ENCODE measurements at places on chromosomes 3 and 15. TPM values are rescaled to one million over a fixed set of nuclear protein-coding genes. Genes with fewer than 3 reads are reported as not detected.

Gene ALDH1L1
- total RNA-seq = 0.46 TPM

Gene APBA2
- 0.26 TPM for total RNA-seq

Gene PATL2
- 10.7 TPM for total RNA-seq

DNA sequence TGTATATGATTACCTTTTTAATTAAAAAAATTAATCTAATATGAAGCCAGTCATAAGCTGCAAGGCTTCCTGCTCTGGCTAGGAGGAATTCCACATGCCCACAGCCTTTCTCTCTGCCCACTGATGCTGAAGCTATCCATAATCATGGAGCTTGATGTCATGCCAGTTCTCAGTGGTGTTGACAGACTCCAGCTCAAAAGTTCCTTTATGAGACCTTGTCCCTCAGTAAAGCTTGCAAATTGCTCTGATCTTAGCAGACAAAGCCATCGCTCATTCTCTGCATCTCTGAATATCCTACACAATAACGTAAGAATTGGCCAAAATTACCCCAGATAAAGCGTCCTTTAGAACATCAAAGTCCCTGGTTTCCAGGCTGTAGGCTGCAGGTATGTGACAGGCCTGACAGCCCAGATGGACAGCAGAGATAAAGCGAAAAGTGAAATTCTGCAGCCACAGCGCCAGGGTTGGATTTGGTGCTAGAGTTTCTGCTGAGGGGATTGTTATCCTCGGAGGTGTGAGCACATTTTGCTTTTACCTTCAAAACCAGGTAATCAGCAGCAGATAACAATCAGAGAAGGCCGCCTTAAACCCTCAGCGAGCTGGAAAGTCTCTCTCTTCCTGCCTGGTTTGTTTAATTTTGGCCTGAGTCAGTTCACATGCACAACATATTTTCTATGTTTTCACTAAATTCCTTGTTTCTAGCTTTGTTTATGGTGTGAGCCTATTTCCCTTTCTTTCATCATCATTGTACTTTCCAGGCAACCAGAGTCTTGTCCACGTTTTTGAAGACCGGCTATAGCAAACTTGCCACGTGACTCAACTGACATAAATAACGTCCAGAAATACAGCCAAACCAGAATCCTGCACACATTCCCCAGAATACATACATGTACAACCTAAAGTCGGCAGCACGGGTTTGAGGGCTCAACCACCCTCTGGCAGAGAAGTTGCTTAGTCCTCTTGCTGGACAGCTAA, 36.6 kb upstream of the ALDH1A3 start:
- no peak for DNase-seq

DNA sequence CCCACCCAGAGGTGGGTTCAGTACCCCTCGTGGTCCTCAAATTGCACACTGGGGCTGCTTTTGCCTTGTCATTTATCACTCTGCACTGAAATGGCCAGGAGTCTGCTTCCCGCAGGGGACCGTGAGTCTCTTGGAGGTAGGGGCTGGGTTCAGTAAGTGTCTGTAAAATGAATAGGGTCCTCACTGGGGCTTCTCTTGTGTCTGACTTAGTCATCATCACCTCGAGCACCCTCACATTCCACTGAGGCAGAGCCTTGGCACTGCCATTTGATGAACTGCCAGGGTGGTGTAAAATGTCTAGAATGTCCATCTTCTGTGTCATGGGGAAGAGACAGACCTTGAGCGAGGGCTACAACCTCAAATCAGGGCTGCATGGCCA, 61.0 kb upstream of the RYK start:
- DNase-seq = no peak

GRCh38 chr3:122377975-122378374, 5.1 kb downstream of the MIX23 start:
- no peak for DNase-seq

GRCh38 chr3:81105789-81106488, 655.5 kb downstream of the GBE1 start:
- DNase-seq = no peak

- no peak for DNase-seq
These were observed 101.0 kb upstream of the CPNE4 start for GRCh38 chr3:132135628-132136333.

DNA sequence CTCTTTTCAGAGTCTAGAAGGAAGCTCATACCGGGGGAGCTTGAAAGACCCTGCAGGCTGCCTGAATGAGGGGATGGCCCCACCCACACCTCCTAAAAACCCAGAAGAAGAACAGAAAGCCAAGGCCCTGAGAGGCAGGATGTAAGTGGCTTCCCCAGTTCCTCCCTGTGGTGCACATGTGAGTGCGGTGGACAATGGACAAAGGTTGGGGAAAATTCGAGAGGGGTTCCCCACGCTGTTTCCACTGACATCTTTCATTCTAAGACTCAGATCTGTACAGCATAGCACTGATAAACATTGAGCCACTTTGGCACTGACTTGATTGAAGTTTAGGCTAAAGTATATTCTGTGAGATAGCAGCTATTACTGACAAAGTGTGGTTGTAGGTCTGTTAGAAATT, 79.5 kb upstream of the UMPS start:
- peak; percentile 65 for DNase-seq

GRCh38 chr3:109944836-109945235, 607.5 kb upstream of the DPPA4 start:
- no peak for DNase-seq

GRCh38 chr3:101810022-101810418, 31.0 kb downstream of the NXPE3 start:
- DNase-seq = no peak

DNA sequence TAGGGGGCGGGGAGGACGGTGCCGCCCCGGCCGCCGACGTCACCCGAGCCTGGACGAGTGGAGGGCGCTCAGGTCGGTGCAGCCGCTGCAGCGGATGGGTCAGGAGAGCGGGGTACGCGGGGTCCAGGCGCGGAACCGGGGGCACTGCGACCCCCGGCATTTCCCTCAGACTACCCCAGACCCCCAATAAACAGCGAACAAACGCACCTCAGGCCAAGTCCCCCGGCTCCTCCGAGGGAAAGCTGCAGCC, 78.9 kb downstream of the IQSEC1 start:
- DNase-seq = no peak

DNA sequence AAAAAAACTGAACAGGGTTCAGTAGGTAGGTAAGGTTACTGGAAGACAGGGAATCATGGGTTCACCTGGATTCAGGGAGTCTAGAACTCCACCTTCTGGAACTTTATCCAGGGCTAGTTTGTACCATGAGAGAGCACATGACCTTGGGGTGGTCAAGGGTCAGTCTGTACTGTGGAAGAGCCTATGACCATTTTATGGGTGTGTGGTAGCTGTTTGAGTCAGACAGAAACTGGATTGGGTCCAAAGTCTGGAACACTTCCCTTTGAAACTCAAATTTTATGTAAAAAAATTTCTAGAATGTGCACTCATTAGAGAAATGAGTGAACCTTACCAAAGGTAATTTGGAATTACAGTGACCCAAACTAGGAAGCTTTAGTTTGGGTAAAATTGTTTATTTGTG, 486.0 kb upstream of the AGTR1 start:
- DNase-seq = no peak
